ENCODE measurements at places on chromosomes 1 and 21. TPM values are rescaled to one million over a fixed set of nuclear protein-coding genes. Genes with fewer than 3 reads are reported as not detected.

The TDRD10 gene
- total RNA-seq, result 3.7 TPM

The FLAD1 gene
- total RNA-seq, result 17.0 TPM

The PDZK1IP1 gene
- 2.1 TPM for total RNA-seq

The PCNX2 gene
- total RNA-seq, result 15.8 TPM

The MAP1LC3C gene
- 38.0 TPM for total RNA-seq

The GNAT2 gene
- total RNA-seq, result 0.21 TPM

The CADM3 gene
- total RNA-seq, result 0.41 TPM

The SIK1 gene
- total RNA-seq, result 79.7 TPM
